Effector memory CD8-positive, alpha-beta T cell (primary cell): ENCODE measurements at places on chromosomes 12 and 14.

- no peak for DNase-seq
These were observed 17.4 kb downstream of the FOXN4 start for GRCh38 chr12:109291521-109292341.

DNA sequence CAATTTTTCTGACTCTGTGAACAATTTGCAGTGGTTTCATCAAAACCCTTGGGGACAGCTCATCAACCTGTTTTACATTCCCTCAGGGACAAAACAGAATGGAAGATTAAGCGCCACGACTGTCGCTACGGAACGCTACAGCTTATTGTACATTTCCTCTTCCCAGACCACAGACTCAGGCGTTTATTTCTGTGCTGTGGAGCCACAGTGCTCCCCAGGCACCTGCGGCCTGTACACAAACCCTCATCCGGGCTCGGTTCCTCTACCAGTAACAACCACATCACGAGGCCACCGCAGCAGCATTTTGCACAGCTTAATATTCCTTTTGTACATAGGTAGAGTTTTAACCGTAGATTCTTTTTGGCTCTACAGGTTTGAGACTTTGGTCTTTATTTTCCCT is 397.4 kb upstream of the OR4E1 start:
- peak; percentile 20 for DNase-seq

DNA sequence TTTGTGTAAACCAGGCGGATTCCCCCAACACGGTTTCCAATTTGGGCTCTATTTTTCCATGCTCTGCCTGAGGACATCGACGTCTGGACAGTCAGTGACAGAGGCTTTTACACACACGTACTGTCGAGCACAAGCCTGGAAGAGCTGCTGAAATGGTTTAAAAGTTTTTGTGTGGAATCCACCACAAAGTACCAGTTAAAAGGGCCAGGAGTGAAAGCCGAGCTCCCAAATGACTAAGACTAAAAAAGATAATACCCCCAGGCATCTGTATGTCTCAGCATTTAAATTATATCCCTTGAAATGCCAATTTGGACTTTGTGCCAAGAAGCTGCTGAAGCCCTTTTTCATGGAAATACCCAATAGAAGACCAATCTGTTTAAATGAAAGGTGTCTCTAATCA is 173.2 kb downstream of the EGLN3 start:
- no peak for DNase-seq

DNA sequence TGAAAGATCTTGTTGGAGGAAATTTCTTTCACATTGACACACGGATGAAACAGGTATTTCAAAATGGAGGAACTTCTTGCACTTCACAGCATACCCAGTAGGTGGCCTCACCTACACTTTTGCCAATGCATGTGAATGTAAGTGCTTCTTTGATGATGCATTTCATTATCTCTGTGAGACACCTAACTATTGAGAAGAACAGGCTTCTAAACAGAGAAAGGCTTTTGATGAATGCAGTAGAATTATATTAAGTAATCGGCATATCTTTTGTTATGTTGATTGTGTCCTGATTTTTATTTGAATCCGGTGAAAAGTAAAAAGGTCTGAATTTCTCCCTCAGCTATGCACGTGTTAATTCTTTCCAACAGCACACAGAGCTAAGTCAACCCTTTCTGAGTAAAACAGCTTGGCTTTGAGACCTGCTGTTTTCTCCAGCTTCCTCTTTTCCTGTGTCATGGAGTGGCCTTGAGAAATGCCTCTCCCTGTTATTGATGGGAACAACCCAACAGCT is 399.0 kb downstream of the NAV3 start:
- DNase-seq, result no peak

DNA sequence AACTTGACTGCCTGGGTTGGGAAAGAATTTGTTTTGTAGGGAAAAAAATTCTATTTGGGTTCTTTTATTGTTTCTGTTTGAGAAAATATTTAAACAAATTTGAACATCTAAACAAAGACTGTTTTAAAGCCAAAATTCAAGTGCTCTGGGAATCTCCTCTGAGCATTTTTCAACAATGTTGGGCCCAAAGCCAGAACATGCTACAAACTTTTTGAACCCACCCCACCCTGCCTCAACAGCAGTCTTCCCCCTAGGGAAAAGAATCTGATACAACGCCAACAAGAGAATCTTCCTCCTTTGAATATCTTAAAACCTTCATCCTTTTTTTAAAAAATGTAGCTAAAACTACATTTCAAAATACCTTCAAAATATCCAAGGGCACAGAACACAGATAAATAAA is 20.4 kb upstream of the NID2 start:
- no peak for DNase-seq

DNA sequence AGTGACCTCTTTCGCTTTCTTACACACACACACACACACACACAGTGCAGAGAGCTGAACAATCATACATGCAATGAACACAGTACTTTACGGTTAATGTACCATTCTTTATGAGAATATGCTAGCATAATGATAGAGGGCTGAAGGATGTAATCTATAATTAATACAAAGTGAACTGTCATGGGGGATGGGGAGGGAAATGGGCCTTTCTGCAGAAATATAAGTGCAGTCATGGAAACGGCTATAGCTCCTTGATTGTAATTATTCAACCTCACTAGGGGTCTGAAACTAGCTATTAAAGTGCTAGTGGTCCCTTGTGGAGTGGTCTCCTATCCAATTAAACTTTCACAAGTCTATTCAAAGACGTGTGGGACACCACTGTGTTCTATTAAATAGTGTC is 443.2 kb upstream of the FOXG1 start:
- DNase-seq, result no peak

DNA sequence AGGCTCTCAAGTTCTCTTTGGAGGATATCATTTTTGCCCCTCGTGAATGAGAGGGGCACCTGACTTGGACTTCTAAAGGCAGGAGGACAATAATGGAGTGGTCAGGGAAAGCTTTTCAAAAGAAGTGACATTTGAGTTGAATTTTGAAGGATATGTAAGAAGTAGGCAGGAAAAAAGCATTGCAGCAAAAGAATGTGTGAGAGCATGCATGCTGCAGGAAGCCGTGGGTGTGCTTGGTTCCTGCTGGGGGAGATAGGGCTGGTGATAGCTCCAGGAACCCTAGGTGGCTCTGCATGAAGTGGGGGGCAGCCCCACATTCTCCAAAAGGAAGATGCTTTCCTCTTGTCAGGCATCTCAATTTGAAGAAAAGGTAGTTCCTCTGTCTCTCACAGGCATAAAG is 23.1 kb downstream of the ACVR1B start:
- no peak for DNase-seq

GRCh38 chr12:58639318-58639934 is 280.9 kb downstream of the LRIG3 start:
- no peak for DNase-seq

DNA sequence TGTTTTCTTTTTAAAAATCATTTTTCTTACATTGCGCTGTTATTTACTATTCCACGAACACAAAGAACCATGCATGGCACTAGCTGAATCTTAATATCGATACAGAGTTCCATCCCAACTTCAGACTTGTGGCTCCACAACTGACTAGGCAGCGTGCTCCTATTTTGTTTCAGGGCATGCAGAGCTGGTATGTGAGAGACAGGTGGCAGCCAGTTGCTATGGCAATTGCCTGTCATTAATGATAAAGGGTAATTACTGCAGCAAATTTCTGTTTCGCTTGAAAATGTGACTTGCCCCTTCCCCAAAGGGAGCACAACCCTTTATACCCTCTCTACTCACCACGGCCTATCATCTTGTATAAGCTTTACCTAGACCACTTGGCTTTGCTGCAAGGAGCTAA is 113.1 kb upstream of the G2E3 start:
- DNase-seq, result no peak

DNA sequence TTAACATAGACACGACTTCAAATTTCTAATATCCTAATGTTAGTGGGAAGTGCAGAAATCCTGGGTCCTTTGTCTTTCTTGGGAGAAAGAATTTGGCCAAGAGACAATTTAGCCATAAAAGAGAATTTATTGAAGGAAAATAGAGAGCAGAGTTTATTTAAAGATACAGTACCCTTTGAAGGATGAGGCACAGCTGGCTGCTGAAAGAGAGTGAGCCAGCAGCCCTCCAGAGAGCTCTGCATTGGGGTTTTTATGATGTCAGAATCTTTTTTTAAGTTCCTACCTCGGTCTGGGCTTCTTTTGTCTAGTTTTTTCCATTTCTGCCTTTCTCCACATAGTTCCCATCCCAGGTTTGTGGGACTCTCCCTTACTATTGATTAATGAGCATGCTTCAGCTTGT is 37.5 kb downstream of the CCER1 start:
- no peak for DNase-seq

DNA sequence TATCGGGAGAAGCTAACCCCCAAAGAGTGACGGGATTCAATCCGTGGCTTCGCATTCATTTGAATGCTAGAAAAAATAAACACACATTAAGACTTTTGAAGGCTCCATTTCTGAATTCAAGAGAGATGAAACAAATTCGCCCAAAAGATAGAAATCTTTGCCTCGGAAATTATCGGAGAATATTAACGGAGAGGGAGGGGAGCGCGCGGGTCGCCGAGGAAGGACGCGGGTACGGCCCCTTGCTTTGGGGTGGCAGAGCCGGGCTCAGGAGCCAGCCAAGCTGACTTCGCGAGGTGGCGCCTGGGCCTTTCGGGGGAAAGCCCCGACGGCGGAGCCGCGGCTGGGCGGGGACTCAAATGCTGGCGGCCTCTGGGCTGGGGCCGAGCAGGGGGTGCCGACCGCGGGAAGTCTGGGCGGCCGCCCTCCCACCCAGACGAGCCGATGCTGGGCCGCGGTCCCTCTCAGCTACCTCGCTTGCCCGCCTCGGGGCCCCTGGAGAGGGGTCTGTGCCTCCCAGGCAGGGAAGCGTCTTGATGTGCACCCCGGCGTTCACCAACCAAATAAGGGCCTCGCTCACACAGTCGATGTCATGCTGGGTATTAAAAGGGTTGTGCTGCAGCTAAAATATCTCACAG is 14.7 kb downstream of the NKX2-1 start:
- DNase-seq, result no peak

GRCh38 chr14:89409961-89410360 is 7.1 kb downstream of the FOXN3 start:
- DNase-seq, result no peak

DNA sequence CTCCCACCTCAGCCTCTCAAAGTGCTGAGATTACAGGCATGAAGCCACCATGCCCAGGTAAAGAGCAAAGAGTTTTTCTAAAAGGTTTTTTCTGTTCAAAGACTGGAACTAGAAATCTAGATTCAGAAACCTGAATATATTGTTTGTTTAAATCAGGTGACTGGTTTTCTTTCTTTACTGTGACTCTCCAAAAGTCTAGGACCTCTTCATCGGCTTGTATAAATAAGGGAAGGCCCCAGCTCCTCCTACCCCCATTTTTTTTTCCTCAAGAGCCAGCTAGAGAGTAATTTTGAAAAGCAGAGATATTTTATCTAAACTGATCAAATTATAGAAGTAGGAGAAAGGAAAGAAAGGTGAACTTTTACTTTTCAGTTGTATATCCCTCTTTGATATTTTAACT is 48.0 kb downstream of the TMEM116 start:
- DNase-seq, result no peak

- no peak for DNase-seq
These were observed 47.9 kb downstream of the SYNE3 start for GRCh38 chr14:95468448-95469133.

- DNase-seq, result no peak
These were observed 483.7 kb downstream of the FLRT2 start for GRCh38 chr14:86013641-86014040.

DNA sequence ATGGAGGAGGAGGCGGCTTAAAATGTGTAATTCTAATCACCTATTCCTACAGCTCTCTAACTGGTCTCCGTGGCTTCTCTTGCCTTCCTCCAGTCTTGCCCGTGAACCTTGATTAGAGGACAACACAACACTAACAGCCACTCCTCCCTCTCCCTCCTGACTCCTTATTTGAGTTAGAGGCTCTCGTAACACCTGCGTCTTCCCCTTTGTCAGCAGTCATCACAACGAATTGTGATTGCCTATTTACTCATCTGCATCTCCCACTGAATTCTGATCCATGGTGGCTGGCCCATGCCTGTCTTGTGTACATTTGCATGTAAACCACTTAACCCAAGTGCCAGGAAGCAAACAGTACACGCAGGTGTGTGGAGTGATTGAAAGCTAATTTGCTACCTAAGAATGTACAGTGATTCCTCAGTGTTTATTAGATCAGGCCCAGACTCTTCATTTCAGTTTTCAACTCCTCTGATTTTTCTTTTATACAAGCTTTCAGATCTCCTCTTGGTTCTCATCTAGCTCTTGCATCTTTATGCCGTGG is 154.5 kb downstream of the MON2 start:
- no peak for DNase-seq

- no peak for DNase-seq
These were observed 14.0 kb upstream of the MAP1LC3B2 start for GRCh38 chr12:116545144-116545543.

DNA sequence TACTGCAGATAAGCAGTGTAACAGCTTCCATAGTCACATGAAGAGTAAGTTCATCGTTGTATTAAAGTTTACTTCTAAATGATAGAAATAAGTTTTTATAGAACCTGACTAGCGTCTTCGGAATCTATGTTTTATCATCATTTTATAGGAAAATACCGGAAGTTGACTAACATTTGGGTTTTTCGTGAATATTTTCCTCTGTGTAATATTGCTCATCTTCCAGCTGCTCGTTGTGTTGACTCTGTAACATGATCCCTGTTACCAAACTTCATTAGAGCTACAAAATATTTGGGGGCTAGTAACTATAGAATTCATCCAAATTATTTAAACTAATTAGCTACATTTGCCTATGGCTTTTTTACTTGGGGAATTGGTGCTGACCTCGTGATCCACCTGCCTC is 37.2 kb downstream of the DDX51 start:
- DNase-seq, result no peak

DNA sequence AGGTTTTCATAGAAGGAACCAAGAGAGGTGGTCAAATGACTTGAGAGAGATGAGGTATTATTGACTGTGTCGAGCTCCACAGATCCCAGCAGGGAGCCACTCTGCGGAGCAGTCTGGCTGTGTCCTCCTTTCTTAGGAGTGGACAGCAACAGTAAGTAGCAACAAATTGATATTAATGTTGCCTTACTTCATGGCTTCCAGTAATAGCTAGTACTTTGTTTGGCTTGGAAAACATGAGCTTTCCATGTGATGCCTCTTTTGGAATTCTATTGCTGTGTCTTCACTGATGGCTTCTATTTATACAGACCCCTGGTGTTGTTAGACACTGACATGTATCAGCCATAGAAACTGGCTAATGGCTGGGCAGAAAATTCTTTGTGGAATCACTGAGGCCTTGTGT is 531.2 kb upstream of the CCDC196 start:
- DNase-seq, result no peak

- DNase-seq, result no peak
These were observed 67.0 kb downstream of the ANKRD9 start for GRCh38 chr14:102442241-102443211.
